ENCODE measurements at places on chromosomes 12 and 14.

- DNase-seq: no peak
These were observed 6.7 kb downstream of the KRT81 start for GRCh38 chr12:52284562-52285171.

GRCh38 chr12:89325495-89325894, 26.8 kb downstream of the DUSP6 start:
- DNase-seq: no peak

DNA sequence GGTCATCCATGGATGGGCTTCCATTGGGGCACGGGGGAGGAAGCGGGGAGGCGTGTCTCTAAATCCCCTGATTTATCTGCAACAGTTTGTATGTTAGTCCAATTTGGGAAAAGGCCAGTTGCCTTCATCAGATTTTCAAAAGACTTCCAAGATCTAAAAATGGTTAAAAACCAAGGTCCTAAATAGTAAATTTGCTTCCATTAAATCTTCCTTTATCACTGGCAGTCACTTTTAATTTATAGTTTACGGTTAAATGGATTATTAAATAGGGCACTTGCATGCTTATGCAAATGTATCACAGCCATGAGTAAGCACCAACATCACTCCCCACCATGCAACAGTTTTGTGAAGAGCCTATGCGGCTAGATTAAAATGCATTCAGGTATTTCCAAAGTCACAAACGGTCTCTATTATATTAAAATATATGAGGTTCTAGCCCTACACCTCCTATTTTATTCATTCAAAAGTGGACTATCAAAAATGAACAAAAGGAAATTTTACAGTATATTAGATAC, 108.2 kb upstream of the GPHB5 start:
- DNase-seq: no peak

DNA sequence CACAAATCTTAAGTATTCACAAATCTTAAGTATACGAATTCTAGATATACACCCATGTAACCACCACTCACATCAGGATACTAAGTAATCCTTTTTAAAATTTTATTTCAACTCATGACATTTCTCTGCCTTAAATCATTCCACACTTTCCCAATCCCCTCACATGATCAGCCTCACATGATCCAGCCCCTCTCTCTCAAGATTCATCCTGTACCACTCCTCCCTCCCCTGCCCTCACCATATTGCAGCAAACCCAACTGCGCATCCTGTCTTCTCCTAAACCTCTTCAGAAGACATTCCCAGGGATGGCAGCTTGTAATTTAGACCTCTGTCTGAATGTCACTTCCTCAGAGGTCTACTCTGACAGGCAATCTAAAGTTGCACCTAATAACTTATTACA, 1.7 kb upstream of the EIF4B start:
- DNase-seq: peak; percentile 46

DNA sequence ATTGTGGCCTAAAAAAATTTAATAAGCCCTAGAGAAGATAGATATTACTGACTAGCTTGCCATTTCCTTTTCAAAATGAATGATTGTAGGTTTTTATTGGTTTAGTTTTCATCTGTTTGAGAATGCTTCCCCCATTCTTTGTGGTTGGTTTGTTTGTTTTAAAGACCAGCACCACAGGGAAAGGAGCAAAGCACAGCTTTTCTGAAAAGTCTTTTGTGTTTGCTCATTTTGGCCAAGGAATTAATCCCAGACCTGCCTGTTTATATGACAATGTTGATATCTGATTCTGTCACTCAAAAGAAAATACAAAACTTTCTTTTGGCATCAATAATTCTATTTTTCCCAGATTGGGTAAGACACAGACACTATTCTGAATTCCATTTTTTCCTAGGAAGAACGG, 312.5 kb upstream of the FLRT2 start:
- no peak for DNase-seq

Data from NT2/D1 (cell line).